ENCODE measurements at places on chromosomes 1 and 21.

DNA sequence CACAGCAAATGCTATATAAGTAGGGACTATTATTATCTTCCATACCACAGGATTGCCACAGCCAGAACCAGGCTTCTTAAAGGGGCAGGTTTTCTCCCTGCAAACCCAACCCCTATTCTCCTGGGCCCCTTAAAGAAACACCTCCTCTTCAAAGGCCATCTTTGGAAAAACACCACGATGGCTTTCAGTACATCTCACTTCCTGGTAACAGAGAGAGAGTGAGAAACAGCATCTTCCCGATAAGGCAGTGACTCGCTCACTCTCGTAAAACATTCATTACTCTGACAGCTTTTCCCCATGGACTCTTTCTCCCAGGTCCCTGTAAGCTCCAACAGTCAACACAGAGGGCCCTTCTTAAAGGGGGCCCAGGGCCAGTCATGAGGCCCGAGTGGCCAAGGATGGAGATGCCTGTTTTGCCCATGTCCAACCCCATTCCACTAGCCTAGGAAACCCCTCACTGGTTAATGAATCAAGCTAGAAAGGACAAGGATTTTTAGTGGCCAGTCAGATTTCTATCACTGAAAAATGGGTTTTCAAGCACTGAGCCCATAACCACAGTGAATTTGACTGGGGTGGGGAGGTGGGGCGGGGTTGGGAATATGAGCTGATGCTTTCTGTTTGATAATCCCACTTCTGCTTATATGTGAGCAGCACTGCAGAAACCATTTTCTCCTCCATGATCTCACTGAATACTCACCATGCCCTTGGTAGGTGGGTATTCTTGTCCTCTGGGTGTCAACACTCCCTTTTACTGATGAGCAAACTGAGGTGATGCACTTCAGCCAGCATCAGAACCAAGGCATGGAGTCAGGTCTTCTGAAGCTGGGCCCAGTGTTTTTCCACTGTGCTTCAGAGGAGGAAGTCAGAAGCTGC is 3.6 kb upstream of the NAV1 start:
- DNase-seq = no peak

DNA sequence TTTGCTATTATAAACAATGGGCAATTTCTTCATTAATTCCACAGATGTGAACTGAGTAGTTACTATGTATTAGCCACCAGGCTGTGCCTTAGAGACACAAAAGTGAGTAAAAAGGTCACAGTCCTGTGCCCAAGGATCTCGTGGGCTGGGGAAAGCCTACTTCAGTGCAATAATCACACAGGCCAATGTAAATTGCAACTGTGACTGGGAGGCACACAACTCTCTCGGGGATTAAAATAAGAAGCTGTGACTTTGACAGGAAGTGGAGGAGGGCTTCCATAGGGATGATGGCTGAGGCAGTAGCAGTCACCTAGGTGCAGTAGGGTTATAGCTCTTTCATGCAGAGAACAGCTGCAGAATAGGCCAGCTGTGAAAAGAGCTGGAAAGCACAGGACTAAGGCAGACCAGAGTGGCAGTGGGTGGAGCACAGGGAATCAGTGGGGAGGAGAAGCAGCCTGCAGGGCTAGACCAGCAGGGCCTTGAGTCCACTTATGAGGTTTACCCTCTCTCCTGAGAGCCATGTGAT is 121.9 kb downstream of the MAB21L3 start:
- DNase-seq = no peak

GRCh38 chr1:204287466-204287891 is 72.2 kb downstream of the PLEKHA6 start:
- DNase-seq = no peak

DNA sequence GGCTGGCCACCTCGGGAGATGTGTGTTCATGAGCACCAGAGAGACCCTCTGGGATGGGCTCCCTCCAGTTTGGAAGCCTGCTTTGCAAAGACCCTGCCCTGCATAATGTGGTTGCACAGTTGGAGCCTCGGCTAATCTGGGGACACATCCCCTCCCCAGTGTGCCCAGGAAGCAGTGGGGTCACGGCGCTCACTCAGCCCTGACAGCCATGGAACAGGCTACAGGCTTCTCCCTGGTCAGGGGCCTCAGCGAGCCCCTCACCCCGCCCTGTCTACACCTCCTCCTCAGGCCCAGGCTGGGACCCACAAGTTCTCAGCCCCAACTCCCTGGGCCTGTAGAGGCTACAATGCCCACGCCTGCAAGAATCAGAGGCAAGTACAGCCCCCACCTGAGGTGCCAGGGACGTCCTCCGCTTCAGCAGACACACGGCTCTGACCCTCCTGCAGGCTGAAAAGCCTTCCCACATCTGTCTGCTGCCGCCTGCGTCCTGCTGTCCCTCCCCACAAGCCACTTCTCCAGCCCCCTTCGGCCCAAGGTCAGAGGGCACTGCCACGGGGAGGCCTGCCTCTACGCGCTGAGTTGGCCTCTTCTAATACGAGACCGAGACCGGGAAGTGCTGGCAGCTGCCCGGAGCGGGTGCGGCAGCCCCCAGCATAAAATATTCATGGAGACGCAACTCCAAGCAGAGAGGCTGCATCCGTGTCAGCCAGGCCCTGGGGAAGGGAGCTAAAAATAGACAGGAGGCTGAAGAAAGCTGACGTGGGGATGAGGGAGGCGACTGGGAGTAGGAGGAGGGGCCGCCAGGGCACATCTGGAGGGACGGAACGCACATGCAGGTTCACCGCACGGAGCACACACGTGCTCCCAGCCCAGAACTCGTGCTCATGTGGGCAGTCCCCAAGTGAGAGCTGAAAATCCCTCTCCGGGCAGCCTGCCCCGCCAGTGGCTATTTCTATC is 15.2 kb upstream of the GPR153 start:
- DNase-seq = peak; percentile 80

- no peak for DNase-seq
Measured at GRCh38 chr1:203544485-203544884, 50.5 kb downstream of the OPTC start.

DNA sequence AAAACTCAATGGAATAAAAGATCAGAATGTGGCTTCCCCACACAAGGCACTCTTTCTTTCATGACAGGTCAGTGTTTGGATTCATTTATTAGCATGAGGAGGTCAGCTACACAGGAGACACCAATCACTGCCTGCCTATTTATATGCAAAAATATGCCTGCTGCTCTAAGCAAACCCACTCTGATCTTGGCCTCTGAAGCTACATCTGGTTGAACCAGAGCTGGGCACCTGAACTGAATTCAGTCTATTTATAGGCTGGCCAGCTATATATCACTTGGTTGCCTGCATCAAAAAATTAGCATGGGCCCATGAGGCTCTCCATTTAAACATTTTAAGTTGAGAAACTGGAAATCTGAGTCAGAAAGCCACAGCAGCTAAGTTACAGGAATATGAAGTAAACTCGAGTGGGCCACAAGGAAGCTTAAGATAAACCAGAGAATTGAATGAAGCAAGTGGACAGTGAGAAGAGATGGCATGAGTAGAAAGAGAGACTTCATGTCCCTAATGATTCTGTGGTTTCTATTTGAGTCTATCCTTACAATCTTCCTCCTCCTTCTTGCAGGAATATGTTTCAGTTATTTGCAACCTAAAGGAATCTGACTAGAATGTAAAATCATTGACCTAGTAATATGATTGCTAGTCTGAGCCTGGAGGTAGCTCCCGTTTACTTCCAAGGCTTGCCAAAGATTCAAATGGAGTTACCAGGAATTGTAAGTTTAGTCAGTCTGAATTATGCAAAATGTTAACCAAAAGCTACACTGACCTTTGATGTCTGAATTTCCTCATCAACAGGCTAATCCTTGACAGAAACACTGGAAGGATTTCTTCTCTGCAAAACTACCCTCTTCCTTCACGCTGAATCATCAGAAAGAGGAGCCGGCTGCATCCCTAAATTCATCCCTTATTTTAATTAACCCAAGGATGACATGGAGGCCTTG is 17.7 kb downstream of the DDAH1 start:
- DNase-seq = no peak

DNA sequence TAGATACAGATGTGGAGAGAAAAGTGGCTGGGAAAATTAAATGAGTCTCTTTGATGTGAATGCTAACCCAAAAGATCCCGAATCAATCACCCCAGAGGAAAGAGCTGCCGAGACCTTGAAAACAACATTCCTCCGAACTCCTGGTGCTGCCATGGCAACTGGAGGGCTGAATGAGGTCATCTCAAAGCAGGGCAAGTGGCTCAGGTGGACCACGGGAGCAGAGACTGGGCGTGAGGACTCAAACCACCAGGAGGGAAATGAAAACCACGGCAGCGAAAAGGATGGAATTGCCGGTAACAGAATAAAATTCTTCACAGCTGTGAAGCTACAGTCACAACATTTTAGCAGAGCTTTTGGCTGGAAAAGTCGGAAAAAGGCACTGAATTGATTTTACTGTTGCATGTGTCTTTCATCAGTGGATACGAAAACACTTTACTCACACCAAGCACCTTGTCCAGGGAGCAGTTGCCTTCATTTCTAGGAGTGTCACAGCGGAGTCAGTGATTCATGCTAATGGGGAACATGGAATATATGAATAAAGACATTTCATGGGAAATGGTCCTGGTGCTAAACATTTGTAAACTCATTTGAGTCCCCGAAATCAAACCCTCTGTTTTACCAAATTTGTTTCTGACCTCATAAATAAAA is 23.2 kb upstream of the BECN2 start:
- DNase-seq = no peak

GRCh38 chr1:16927711-16928485 is 6.2 kb downstream of the CROCC start:
- peak; percentile 15 for DNase-seq

- no peak for DNase-seq
Measured at GRCh38 chr1:197908716-197909220, 6.3 kb downstream of the C1orf53 start.

- no peak for DNase-seq
Measured at GRCh38 chr1:241834733-241835377, 13.1 kb upstream of the EXO1 start.

- DNase-seq = no peak
Measured at GRCh38 chr1:65894738-65895605, 102.3 kb downstream of the PDE4B start.

GRCh38 chr1:114100148-114100547 is 53.5 kb downstream of the SYT6 start:
- no peak for DNase-seq

- no peak for DNase-seq
Measured at GRCh38 chr1:9628541-9629444, 22.7 kb upstream of the PIK3CD start.

GRCh38 chr1:229334716-229335115 is 8.1 kb downstream of the CCSAP start:
- DNase-seq = no peak

DNA sequence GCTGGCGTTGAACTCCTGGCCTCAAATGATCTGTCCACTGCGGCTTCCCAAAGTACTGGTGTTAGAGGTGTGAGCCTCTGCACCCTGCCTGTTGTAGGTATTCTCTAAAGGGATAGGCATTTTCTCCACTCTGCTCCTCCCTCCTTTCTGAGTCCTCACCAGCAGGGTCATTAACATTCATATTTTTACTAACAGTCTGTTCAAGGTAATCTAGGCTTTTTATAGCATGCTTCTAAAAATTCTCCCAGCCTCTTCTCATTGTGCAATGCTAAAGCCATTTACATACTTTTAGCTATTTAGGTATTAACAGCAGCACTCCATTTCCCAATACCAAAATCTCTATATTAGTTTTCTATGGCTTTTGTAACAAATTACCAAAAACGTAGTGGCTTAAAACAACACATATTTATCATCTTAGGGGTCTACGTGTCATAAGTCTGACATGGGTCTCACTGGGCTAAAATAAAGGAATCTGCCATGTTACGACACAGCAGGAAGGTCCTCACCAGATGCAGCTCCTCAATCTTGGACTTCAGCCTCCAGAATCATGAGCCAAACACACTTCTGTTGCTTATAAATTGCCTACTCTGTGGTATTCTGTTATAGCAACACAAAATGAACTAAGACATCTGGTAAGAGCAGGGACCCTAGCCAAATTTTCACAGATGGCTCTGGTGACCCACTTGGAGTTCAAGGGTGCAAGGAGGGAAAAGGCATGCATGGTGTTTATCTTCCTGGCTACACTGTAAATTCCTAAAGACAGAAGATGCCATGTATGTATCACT is 2.9 kb upstream of the SLC2A7 start:
- DNase-seq = no peak

DNA sequence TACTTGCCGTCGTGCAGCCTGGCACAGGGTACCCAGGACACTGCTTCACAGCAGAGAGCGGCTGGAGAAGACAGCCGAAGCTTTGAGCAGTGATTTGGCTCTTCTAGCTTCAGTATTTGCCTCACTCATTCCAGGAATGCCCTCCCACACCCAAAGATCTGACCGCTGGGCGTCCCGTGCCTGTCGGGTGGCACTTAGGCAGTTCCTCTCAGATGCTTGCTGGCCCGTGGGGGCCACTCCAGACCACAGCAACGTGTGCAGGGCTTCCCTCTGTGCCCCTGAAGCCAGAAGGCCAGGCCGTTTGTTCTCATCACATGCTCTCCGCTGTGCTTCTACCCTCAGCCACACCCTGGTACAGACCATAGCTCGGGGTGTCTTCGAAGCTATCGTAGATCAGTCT is 17.0 kb downstream of the RRP1B start:
- no peak for DNase-seq

- no peak for DNase-seq
Measured at GRCh38 chr1:85330214-85330631, 53.8 kb upstream of the BCL10 start.

GRCh38 chr1:199089393-199090122 is 450.7 kb downstream of the PTPRC start:
- DNase-seq = no peak

DNA sequence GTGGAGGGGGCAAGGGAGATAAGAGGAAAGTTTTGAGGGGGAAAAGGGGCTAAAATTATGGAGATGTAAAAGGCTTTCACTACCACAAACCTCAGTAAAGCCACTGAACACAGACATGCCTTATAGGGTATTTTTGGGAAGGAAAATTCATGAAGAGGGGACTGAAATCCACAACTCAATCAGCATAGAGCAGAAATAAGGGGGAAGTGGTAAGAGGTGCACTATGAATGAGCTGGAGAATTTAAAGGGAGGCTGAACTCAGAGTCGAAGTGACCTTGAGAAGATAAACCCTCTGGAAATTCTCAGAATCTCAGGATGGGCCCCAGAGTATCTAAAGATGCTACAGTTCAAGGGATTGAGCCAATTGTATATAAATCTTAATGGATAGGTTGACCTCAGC is 15.3 kb downstream of the RHEX start:
- no peak for DNase-seq

GRCh38 chr1:10339036-10339567 is 59.8 kb upstream of the PGD start:
- DNase-seq = no peak

- DNase-seq = no peak
Measured at GRCh38 chr21:16179773-16180172, 450.0 kb downstream of the USP25 start.

- DNase-seq = no peak
Measured at GRCh38 chr1:36996106-36996505, 38.2 kb downstream of the GRIK3 start.

- DNase-seq = no peak
Measured at GRCh38 chr1:28205243-28205642, 27.6 kb downstream of the DNAJC8 start.

GRCh38 chr1:76084029-76084627 is 9.6 kb downstream of the ST6GALNAC3 start:
- no peak for DNase-seq
